ENCODE measurements at places on chromosomes 7 and 10. TPM values are rescaled to one million over a fixed set of nuclear protein-coding genes. Genes with fewer than 3 reads are reported as not detected.

Gene STRIP2
- 3.5 TPM for polyA plus RNA-seq

GRCh38 chr7:136324073-136324704 lies 347.0 kb upstream of the MTPN start:
- DNase-seq = no peak

DNA sequence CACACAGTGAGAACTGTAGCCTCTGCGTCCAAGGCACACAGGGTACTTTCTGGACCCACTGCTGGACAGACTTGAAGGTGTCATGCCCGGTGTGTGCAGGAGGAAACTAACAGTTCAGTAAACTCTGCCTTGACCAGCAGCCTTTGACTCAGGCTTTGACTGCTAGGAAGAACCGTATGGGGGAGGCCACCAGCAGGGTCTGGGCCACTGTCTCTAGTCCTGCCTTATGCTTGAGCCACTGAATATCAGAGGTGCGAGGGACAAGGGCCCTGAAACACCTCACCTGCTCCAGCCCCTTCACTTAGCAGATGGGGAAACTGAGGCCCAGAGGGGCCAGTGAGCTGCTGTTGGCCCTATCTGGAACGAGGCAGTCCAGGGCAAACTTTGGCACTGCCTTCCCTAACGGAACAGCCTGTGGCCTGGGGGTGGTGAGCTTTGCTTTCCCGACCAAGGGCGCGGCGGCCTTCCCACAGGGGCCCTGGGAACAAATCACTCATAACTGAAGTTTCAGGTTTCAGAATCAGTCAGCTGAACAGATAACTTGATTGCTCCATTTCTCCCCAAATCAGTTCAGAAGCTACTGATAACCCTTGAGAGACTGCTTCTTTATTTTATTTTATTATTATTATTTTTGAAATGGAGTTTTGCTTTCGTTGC lies 130.0 kb downstream of the FAM53B start:
- no peak for DNase-seq

Gene RAPGEF5
- polyA plus RNA-seq = 38.1 TPM

Gene TAS2R41
- not detected for polyA plus RNA-seq

- peak; percentile 99 for DNase-seq
Measured at GRCh38 chr10:26860443-26861204, at the start of gene ABI1. ABI1 (minus strand) TSS chr10:26860958; CDS start chr10:26860863, 95 bp downstream.

Gene HABP2
- polyA plus RNA-seq = 0.65 TPM

DNA sequence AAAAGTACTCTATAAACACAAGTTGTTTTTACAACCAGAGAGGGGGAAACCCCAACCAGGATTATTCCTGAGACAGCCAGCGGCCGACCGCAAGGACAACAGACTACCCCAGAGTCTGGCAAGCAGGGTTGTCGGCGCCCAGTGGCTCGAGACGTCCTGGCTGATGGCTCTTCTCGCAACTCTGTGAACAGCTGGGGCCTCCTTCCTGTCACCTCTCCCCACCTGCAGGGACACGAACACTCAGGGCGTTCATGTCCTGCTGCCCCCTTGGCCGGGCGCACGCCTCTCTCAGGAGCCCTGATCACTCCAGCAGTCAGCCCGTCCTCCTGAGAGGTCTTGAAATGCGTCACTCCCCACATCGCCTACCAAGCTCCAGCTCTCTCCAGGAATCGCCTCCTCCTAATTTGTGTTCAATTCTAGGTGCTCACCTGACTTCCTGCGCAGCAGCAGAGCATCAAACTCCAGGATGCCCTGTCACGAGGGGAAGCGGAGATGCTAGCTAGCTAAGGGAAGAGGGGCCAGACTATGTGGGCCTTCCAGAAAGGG lies 66.4 kb upstream of the TNRC18 start:
- no peak for DNase-seq

DNA sequence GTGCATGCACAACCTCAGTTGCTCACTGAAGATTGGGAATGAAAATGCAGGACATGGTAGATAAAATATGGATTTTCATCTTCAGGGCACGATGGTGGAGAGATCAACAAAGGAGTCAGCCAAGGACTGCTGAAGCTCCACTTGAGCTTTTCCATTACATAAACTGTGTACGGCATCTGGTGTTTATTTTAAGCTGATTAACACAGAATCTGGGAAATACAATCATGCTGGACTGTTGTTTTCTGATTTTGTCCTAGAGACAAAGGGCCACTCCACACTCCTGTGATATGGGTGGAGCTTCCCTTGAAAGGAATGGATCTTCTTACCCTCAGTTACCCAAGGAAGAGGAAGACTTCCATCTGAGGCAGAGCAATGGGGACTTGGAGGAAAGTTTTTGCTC lies 120.6 kb downstream of the SAMD9 start:
- DNase-seq = no peak

- no peak for DNase-seq
Measured at GRCh38 chr10:129520440-129521080, 53.5 kb downstream of the MGMT start.

DNA sequence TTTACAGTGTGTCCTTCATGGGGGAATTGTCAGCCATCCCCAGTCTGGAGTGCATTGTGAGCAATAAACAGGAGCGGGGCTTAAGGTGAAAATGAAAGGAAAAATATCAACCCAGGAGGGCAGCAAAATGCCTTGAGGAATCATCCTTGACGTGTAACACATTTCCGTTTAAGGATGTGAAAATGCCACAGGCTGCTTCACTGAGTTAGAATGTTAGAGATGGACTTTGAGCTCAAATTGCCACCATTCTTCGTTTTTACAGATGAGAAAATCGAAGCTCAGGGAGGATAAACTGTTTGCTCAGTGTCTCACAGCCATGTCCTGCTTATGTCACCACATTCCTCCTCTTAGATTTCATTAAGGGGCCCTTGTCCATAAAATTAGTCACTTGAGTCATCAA lies 23.1 kb downstream of the SORCS3 start:
- DNase-seq = no peak

GRCh38 chr10:80356563-80356988 lies at the start of the genes DYDC1 and DYDC2:
DYDC1 (minus strand) TSS chr10:80356755; CDS start chr10:80352601, 4,154 bp downstream.
DYDC2 (plus strand) TSS chr10:80356781; CDS start chr10:80362444, 5,663 bp downstream.
- DNase-seq = peak; percentile 66

DNA sequence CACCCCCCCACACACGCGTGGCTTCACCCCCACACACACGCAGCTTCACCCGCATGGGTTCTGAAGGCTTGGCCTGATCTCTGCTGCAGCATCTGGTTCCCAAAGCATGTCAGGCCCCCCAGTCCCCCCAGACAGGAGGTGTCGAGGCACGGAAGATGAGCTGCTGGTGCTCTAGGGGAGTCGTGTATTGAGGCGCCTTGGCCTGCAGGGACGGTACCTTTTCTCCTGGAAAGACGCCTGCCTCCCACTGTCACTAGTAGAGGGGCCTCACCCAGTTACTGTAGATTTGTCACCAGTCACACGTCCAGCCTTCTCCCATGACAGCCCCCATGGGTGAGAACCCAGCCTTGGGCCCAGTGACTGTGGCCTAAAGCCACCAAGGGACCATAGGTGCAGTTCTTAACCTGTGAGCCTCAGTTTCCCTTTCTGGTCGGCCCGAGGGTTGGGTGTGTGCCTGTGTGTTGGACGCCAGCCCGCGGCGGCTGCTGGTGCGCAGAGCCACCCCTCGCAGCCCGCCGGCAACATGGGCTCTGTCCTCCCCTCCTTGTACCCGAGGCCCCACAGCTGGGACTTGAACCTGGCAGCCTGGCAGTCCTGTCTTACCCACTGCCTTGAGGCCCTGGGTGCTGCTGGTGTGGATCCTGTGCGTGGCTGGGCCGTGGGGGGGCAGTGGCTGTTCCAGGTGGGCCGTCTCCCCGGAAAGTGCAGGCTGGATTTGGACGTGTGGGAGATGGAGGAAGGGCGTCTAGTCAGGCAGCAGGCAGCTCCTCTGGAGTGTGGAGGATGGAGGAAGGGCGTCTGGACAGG lies 81.7 kb downstream of the NKX6-2 start:
- DNase-seq = no peak
